NCI-H748 treated with DMSO at 0.1 percent for 48 hours (cell line): ENCODE measurements at places on chromosomes 3 and 15.

GRCh38 chr15:65509321-65509720 lies 8.2 kb downstream of the DPP8 start:
- no peak for DNase-seq

- DNase-seq: no peak
Measured at GRCh38 chr15:25780479-25781255, 82.5 kb downstream of the ATP10A start.

DNA sequence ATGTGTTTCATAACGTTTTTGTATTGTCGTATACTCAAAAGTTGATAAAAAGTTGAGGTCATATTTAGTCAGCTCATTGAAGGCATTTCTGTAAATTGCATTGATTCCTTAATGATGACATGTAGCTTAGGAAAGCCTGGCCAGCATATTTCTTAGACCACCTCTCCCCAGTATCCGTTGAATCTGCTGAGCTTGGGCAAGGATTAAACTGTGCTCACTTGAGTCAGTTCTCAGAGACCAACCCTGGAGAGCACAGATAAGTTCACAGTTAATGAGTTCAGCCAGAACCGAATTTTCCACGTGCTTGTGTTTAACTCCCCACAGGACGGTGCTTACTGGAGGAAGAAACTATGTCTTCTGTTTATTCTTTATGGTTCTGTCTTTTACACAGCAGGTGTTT lies 132.7 kb downstream of the SLC25A26 start:
- DNase-seq: no peak

DNA sequence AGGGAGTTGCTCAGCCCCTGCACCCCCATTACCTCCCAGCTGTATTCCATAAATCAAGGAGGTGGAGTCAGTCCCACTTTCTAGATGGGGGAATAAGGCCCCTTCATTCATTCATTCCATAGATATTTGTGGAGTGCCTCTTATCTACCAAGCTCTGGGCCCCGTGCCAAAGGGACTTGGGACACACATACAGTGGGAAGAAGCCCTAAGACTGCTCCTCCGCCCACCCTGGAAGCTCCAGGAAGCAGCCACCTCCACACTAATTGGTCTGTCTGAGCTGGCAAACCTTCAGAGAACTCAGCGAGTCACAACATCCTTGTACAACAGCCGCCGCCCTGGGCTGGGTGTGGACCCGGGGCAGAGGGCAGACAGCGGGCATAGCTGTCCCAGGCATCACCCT lies 6.4 kb downstream of the STRA6 start:
- DNase-seq: no peak
